ENCODE measurements at places on chromosomes 16 and 17.
A peak's percentile ranks its signal among the peaks of the same experiment; 100 is the strongest.

GRCh38 chr17:70021726-70022125 is 53.3 kb upstream of the KCNJ16 start:
- DNase-seq, result no peak

GRCh38 chr17:73586275-73586832 is 57.9 kb downstream of the SDK2 start:
- DNase-seq, result no peak

DNA sequence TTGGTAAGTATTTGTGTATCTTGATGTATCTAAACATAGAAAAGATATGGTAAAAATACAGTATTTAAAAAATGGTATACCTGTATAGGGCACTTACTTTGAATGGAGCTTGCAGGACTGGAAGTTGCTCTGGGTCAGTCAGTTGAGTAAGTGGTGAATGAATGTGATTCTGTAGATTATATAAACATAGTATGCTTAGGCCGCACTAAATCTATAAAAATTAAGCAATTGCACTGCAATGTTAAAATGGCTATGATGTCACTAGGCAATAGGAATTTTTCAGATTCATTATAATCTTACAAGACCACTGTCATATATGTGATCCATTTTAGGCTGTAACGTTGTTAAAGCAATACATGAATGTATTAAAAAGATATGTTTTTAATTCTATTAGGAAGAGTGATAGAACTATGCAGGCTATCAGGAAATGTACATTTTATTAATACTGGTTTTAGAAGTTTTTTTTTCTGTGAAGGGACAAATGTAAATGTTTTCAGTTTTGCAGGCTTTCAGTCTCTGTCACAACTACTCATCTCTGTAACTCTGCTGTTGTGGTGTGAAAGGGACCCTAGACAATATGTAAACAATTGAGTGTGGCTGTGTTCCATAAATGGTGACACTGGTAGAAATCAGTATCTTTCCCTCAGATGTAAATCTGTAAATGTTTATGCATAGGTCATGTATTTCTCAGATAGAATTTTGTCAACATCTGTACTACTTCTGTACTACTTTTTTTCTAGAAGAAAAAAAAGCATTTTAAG is 10.5 kb downstream of the CBFB start:
- no peak for DNase-seq

GRCh38 chr16:30778549-30779244 is 8.3 kb downstream of the ZNF629 start:
- DNase-seq, result no peak

DNA sequence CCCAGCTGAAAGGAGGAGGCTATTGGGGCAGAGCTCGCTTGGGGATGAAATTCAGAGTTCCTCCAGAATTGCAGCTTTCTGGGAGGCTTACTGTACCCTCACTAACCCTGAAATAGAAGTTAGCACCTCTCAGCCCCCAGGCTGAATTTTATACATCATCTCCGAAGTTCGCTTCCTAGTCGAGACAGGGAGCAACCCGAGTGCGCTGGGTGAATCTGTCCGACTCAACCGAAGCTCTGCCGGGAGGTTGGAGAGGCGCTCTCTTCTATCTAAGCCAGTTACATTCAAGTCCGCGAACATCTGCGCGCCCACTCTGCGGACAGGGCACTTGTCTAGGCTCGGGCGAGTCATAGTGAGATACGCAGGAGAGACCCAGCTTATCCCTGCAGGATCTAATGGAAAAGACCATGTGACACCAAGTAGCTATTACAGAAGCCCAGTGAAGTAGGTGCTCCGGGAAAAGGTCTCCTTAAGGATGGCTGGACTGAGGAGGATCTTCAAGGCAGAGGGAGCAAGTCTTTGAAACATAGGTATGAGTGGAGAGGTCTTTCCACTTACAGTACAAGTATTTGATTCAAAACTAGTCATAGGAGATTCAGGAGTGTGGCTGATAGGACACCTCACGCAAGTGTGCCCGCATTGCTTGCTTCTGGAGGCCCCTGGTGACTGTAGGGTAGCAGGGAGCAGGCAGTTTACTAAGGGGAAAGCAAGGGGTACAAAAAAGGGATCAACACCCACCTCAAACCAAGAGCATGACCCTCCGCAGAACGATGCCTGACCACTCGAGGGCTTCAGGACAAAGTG is 646 bp upstream of the HES7 start:
- no peak for DNase-seq

- no peak for DNase-seq
Observed at GRCh38 chr17:41873559-41874292, 8.5 kb upstream of the KLHL11 start.

DNA sequence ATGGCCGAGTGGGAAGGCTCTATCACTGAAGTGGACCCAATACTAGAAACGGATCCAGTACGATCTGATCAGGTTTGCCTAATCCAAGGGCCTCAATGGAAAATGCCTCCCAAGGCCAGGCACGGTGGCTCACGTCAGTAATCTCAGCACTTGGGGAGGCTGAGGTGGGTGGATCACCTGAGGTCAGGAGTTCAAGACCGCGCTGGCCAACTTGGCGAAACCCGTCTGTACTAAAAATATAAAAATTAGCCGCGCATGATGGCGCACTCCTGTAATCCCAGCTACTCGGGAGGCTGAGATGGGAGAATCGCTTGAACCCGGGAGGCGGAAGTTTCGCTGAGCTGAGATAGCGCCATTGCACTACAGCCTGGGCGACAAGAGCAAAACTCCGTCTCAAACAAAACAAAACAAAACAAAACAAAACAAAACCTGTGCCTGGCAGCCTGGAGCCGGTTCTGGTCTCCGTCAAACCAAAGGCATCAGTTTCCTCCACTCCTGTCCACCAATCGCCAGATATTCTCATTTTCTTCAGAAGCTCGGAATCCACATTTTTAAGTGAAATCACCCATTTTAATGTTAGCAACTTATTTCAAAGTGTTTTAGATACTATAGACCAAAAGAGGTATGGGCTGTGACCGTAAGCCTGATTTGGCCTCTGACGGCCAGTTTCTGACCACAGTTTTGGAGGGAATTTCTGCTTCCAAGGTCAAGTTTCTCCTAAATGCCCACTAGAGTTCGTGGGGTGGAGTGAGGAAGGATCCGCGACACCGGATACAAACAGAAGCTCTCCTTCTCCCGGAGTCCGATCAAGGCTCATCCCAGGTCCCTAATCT is 664 bp downstream of the NQO1 start:
- DNase-seq, result no peak

- peak; percentile 8 for DNase-seq
Observed at GRCh38 chr17:21551081-21551881, 141.0 kb upstream of the KCNJ18 start.

DNA sequence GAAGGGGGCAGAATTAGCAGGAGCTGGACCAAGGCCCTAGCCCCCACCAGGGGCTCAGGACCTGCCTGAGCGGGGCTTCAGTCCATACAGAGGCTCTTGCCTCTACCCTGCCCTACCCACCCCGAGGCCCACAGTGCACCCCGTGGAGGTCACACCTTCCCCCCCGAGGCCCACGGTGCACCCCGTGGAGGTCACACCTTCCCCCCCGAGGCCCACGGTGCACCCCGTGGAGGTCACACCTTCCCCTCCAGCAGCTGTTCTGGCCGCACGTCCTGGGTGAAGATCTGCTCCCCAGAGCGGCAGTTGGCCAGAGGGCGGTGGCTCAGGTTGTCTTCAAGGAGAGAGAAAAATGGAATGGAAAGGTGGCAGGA is 11.4 kb downstream of the CASKIN2 start:
- DNase-seq, result no peak

- DNase-seq, result no peak
Observed at GRCh38 chr16:83539736-83540490, 267.9 kb upstream of the HSBP1 start.

GRCh38 chr17:45119964-45120363 is 12.4 kb downstream of the PLCD3 start:
- DNase-seq, result no peak

DNA sequence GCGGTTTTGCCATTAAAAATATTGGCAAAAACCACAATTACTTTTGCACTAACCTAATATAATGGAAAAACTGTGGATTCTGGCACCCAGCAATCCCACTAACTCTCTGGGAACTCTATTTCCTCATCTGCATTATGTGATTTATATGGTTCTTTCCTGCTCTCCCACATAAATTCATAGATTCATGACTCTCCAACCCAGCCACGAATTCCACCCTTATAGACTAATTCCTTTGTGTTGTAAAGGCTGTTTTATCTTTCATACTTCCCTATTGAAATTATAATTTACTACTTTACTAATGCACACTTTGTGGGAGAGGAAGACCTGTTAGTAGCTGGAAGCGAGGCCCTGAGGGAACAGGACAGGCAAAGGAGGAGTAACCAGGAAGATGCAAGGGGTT is 88.4 kb upstream of the GNAO1 start:
- no peak for DNase-seq

DNA sequence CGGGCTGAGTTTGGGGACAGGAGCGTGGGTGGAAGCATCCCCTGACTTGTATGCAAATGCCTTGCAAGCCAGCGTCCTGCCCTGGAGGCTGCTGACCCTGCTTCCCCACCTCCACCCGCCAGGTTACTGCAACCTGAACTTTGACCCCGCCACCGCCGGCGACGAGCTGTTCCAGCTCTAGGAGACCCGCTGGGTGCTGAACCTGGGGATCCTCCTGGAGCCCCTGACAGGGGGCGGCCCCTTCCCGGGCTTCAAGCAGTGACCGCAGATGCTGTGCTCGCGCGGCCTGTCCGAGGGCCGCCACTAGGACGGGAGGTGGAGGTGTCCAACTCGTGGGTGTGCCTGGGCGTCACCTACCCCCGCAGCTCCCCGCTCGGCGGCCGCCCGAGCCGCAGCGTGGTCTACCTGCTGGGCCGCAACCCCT is 10.7 kb upstream of the SLC16A5 start:
- DNase-seq, result no peak

- DNase-seq, result no peak
Observed at GRCh38 chr17:13843862-13844635, 225.3 kb upstream of the COX10 start.

GRCh38 chr16:85715169-85716021 is 26.6 kb upstream of the GINS2 start:
- DNase-seq, result no peak

Measured in NCI-H1048 (cell line).